GM12878 (cell line): ENCODE measurements at places on chromosomes 5 and 9. TPM values are rescaled to one million over a fixed set of nuclear protein-coding genes. Genes with fewer than 3 reads are reported as not detected.

GRCh38 chr9:107229241-107229741, 53.8 kb upstream of the RAD23B start:
- no peak for DNase-seq

DNA sequence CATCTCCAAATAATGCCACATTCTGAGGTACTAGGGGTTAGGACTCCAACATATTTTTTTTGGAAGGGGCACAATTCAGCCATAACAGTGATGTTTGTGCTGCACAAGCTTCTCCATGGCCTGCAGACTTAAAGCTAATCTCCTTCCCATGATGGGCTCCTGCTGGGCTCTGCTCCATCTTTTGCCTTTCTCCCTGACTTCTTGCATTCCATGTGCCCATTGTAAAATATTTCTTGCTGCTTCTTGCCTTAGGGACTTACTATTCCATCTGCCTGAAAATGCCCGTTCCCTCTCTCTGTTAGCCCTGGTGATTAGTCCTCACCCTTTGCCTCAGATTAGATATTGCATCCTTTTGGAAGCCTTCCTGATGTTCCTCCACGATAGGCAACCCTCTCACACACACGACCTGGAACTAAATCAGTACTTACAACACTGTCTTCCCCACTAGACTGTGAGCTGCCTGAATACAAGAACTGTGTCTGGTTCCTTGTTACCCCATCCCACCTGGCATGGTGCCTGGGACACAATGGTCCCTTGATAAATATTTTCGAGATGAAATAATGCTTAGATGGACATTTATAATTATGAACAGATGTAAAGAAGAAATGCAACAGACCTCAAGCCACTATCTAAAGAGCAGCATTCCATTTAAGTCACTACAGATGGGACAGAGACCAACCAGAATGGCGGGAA, 33.5 kb downstream of the OR1J1 start:
- DNase-seq = no peak

- no peak for DNase-seq
Observed at GRCh38 chr5:122311497-122311960, 508 bp upstream of the SNCAIP start.

DNA sequence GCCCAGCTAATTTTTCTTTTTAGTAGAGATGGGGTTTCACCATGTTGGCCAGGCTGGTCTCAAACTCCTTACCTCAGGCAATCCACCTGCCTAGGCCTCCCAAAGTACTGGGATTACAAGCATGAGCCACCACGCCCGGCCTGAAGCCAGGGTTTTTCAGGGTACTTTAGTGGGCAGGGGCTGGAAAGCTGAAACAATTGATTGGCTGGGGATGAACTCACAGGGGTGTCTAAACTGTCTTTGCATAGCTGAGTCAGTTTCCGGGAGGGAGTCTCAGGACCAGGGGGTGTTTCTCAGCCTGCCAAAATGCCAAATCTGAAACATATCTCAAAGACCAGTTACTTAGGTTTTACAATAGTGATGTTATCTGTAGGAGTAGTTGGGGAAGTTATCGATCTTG, 46.1 kb downstream of the PRUNE2 start:
- DNase-seq = no peak

DNA sequence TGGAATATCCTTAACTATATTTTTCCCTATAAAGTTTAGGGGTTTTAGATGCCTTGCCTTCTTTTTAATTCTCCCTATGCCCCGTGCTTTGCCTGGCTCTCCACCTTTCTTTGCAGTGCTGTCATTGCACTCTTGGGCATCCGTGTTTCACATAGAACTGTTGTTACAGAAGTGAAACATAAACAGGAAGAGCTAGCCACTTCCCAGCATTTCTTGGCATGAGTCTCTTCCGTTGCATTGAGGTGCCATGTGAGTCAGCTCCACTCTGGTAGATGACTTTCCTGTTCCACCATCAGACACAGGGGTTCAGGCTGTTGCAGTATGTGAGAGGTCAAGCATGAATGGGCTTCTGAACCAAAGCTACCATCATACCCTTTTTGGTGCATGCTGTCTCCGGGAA, 73.4 kb downstream of the ANGPTL2 start:
- peak; percentile 69 for DNase-seq

GRCh38 chr5:20514145-20514544, 526.1 kb upstream of the CDH18 start:
- no peak for DNase-seq

DNA sequence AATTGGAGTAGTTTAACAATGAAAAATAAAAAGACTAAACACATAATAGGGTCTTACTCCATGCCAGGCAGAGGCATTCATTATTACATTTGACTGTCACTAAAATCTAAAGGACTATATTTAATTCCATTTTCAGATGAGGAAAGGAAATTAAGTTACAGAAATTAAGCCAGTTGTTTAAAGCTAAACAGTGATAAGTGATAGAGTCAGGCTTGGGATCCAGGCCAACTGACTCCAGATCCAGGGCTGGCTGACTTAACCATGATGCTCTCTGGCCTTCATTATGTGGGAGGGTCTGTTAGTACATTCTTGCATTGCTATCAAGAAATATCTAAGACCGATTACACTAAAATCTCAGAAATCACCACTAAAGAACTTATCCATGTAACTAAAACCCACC, 107.2 kb downstream of the ARHGEF28 start:
- no peak for DNase-seq

- no peak for DNase-seq
Observed at GRCh38 chr9:98637381-98637780, 71.4 kb downstream of the GABBR2 start.

DNA sequence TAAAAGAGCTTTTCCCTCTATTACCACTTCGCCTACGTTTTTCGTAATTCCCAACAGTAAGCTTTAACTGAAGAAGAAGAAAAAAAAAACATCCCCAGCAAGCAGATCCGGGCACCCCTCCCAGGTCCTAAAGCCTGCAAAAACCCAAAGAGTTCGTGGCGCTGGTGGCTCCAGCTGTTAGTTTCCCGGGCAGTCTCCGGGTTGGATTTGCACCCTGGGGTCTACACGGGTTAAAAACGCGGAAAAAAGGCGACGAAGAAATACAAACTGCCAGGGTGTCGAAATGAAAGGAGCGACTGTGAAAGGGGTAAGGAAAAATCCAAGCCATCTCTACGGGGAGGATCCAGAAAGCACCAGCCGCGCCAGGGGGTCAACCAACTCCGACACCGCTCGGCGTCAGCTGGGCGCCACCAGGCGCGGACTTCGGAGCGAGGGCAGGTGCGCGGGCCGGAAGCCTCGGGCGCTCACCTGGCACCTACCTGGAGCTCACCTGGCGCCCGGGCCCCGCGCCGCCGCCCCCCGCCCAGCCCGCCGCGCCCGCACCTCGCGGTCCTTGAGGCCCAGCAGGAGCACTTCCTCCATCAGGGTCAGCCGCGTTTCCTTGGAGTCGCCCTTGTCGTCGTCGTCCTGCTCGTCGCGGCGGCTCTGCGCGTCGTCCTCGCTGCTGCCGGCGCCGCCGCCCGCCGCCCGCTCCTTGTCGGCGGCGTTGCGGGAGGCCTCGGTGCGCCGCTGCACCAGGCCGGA, 680 bp downstream of the GOLPH3 start:
- DNase-seq = no peak

- DNase-seq = no peak
Observed at GRCh38 chr5:7261049-7261448, 134.9 kb upstream of the ADCY2 start.

DNA sequence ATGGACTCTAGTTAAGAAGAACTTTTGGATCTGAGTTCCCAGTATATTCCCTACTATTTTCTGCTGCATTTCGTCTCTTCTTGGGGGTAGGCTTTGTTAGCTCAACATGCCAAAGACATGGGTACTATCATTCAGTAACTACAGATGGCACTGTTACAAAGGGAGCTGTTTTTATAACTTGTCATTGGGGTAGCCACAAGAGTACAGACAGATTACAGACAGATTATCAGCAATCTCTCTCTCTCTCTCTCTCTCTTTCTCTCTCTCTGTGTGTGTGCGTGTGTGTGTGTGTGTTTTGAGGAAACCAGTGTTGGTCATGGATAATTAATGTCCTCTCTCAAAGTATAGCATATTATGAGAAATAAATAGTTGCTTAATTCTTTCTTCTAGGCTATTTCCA, 116.1 kb downstream of the WDR70 start:
- no peak for DNase-seq

- DNase-seq = peak; percentile 76
Observed at GRCh38 chr5:173736923-173737412, 120.5 kb upstream of the BOD1 start.

- DNase-seq = no peak
Observed at GRCh38 chr5:119948162-119948561, 318.8 kb downstream of the FAM170A start.

GRCh38 chr9:136339173-136339957, 12.0 kb downstream of the GPSM1 start:
- DNase-seq = no peak

FAF2 gene
- 33.7 and 34.8 TPM in 2 replicates for total RNA-seq

TSTD2 gene
- total RNA-seq = 15.3 and 15.4 TPM in 2 replicates

CLIC3 gene
- total RNA-seq = not detected in 2 replicates

TAF11L5 gene
- total RNA-seq = not detected in 2 replicates

KIF12 gene
- total RNA-seq = 0.27 TPM in 1 of 2 replicates, not detected in the other

CREB3 gene
- total RNA-seq = 21.4 and 22.9 TPM in 2 replicates

HABP4 gene
- total RNA-seq = 13.6 and 13.7 TPM in 2 replicates

SPINK14 gene
- total RNA-seq = not detected in 2 replicates
